ENCODE measurements at places on chromosomes 13 and 19.

- no peak for DNase-seq
Measured at GRCh38 chr13:76754414-76754813, 131.8 kb downstream of the KCTD12 start.

GRCh38 chr19:50897612-50898011 is 13.6 kb downstream of the KLK4 start:
- DNase-seq = no peak

GRCh38 chr19:41376241-41376997 is at the start of gene TMEM91:
Gene TMEM91 (plus strand): TSS chr19:41376533. CDS start chr19:41378310, 1,777 bp downstream.
- peak; percentile 24 for DNase-seq

- DNase-seq = no peak
Measured at GRCh38 chr19:2118438-2118837, 21.7 kb downstream of the IZUMO4 start.

GRCh38 chr13:43937839-43938238 is 58.1 kb downstream of the LACC1 start:
- DNase-seq = no peak

GRCh38 chr13:74825152-74825937 is 656.6 kb downstream of the TBC1D4 start:
- peak; percentile 8 for DNase-seq

DNA sequence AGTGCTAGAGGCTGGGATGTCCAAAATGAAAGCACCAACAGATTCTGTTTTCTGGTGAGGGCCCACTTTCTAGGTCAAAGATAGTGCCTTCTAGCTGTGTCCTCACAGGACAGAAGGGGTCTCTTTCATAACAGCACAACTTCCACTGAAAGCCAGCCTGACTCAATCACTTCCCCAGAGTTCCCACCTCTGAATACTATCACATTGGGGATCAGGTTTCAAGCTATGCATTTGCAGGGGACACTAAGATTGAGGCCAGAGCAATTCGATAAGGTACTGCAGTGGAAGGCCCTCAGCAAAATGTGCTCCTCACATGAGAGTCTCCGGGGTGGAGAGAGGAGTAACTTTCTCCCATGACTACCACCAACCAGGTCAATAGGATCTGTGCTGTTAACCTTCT is 1501.5 kb downstream of the EFNB2 start:
- no peak for DNase-seq

GRCh38 chr19:18704971-18705370 is 21.5 kb downstream of the CRTC1 start:
- DNase-seq = no peak

DNA sequence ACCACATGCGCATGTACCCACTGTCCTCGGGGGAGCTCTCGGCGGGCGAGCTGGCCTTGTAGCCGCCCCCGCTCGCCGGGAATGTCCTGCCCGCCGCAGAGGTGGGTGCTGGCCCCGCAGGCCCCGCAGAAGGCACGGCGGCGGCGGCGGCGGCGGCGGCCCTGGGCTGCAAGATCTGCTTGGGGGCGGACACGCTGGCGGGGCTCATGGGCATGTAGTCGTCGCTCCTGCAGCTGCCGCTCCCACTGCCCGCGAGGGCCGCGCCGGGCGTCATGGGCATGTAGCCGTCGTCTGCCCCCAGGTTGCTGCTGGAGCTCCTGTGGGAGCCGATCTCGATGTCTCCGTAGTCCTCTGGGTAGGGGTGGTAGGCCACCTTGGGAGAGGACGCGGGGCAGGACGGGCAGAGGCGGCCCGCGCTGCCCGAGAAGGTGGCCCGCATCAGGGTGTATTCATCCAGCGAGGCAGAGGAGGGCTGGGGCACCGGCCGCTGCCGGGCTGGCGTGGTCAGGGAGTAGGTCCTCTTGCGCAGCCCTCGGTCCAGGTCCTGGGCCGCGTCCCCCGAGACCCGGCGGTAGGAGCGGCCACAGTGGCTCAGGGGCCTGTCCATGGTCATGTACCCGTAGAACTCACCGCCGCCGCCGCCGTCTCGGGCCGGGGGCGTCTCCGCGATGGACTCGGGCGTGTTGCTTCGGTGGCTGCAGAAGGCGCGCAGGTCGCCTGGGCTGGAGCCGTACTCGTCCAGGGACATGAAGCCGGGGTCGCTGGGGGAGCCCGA is 2.4 kb downstream of the IRS2 start:
- DNase-seq = no peak

DNA sequence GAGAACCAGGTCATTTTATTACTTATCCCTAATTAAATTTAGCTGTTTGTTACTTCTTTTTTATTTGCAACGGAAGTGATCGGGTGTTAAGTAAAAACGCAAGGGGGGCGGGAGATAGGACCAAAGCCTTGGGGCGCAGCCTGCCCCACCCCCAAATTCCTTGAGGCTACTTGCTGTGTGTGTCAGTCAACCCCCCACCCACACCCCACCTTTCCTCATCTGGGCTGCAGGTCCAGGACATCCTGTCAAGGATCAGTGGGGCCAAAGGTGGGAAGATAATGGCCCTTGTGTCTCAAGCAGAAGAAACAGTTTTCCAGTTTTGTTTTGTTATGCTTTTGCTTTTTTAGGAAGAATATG is 1.2 kb upstream of the FOXO1 start:
- no peak for DNase-seq

- no peak for DNase-seq
Measured at GRCh38 chr13:37929308-37929707, 59.7 kb upstream of the TRPC4 start.

- no peak for DNase-seq
Measured at GRCh38 chr19:57438925-57439324, 3.8 kb downstream of the ZNF749 start.

- DNase-seq = no peak
Measured at GRCh38 chr13:100532836-100533435, 55.7 kb downstream of the GGACT start.

GRCh38 chr19:6813659-6814058 is 41.2 kb downstream of the VAV1 start:
- no peak for DNase-seq

DNA sequence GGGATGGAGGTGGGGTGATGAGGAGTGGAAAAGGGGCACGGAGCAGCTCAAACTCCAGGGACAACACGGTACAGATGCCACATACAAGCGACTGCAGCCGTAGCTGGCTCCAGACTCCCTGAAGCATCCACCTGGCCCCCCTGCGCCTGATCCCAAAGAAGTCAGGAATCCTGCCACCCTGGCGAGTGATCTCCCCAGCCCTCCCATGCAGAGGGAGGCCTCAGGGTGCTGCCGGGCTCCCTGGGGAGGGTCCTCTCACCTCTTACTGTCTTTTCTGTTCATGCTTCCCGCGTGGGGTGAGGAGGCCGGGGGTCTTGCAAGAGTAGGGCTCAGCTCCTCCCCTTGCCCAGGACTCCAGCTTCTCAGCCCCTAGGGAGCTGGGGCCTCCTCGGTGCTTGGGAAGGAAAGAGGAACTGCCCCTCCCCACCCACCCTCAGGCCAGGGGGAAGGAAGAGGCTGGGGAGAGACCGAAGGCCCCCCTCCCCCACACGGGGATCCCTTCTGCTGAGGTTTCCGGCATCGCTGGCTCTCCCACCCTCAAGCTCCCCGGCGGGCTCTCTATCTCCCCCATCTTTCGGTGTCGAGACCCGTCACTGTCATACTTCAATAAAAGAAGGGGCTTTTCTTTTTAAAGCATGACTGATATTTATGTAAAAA is at the start of gene RASGRP4:
Gene RASGRP4 (minus strand): TSS at position 410 of the 657 bp plus-strand sequence. CDS start 128 bp downstream, at position 282.
- no peak for DNase-seq

DNA sequence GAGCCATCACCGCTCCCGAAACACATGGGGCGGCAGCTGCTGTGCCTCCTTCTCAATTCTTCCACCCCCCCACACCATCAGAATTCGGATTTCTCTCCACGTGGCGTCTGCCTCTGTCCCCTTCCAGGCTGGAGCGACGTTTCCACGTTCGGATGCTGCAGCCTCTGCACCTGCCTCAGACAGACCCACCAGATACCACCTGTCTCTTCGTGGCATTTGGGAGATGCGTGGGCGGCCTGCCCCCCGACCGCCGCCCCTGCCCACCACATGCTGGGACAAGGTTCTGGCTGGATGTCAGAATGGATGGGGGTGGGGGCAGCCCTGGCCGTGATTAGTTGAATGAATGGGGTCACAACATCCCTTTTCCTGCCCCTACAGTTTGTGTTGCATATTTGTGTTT is 90.0 kb downstream of the SLC7A1 start:
- no peak for DNase-seq

GRCh38 chr13:29977476-29978120 is 127.2 kb upstream of the UBL3 start:
- no peak for DNase-seq

- no peak for DNase-seq
Measured at GRCh38 chr13:102033386-102033785, 368.5 kb downstream of the FGF14 start.

DNA sequence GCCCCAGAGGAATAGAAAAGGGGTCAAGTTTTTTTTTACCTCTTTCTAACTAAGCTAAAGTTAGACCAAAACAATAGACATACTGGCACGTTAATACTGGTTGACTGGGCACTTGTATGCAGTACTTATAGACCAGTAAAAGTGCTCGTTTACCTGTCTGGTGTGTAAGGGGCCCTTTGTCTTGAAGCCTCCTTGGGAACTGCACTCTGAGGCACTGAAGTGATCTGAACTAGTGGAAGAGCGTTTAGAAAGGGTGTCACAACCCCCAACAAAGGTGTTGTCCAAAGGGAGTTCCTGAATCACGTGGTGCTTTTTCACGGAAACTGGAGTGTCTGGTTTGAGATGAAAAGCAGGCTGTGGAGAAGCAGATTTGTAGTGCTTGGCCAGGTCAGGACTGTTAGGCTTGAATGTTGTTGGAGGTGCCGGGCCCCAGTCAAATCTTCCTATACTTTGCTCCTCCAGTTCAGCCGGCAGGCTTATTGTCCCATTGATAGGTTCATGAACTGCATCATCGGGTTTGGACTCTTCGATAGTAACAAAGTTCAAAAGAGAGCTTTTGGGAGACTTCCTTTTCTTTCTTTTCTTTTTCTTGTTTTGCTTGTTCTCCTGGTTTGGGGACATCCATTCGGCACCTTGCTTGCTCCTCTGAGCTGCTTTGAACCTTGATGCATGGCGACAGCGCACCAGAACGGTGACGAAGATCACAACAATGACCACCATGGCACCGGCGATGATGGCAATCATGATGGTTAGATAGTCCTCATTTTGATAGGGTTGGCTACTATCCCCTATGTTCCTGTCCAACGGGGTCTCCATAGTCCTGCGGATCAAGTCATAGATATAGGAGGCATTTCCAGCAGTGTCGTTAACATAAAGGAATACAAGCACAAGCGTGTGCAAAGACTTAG is 4.6 kb downstream of the PCDH9 start:
- no peak for DNase-seq

DNA sequence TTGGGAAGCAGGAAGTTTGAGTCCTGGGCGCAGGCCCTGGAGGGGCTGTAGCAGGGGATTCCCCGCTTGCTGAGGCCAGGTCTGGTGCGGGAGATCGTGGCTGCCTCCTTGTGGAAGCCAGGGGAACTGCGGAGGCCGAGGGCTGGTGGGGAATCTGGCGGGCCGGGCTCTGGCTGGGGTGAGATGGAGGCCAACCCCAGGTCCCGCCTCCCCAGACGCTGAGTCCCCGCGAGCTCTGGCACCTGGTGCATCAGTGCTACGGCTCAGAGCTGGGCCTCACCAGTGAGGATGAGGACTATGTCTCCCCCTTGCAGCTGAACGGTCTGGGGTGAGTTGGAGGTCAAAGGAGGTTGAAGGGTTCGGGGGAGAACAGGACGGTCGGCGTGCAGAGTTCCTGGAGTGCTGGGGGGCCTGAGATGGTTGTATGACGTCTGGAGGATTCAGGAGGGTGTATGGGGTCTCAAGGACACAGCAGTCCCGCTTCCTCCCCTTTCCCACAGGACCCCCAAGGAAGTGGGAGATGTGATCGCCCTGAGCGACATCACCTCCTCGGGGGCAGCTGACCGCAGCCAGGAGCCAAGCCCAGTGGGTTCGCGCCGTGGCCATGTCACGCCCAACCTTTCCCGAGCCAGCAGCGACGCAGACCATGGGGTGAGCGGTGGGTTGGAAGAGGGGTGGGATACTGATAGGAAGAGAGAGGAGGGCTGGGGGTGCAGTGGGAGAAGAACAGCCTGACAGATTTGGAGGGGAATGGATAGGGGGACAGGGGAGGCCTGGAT is 13.1 kb downstream of the GRAMD1A start:
- DNase-seq = peak; percentile 72

DNA sequence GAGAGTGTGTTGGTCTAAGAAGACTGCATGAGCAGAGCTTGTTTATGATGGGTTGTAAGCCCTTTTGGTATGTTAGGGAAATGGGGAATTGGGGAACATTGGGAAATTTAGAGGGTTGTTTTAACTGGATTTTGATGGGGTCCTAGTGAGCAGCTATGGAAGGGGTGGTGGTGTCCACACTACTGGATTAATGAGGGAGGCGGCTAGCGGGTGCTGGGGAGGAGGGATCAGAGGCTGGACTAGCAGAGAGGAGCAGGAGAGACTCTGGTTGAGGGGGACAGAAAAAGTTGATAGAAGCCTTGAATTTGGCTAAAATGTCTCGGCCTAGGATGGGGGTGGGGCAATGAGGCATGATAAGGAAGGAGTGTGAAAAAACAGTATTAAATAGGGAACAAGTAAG is 1369.1 kb downstream of the UQCRFS1 start:
- DNase-seq = no peak

- no peak for DNase-seq
Measured at GRCh38 chr13:40079721-40080120, 424.3 kb downstream of the COG6 start.

GRCh38 chr13:54709546-54709945 is 1680.9 kb downstream of the OLFM4 start:
- no peak for DNase-seq

GRCh38 chr19:23394511-23394910 is 760 bp downstream of the ZNF91 start:
- no peak for DNase-seq

- no peak for DNase-seq
Measured at GRCh38 chr19:37963190-37963936, 56.4 kb downstream of the SIPA1L3 start.

- DNase-seq = no peak
Measured at GRCh38 chr13:75485286-75486062, 3.5 kb upstream of the TBC1D4 start.

DNA sequence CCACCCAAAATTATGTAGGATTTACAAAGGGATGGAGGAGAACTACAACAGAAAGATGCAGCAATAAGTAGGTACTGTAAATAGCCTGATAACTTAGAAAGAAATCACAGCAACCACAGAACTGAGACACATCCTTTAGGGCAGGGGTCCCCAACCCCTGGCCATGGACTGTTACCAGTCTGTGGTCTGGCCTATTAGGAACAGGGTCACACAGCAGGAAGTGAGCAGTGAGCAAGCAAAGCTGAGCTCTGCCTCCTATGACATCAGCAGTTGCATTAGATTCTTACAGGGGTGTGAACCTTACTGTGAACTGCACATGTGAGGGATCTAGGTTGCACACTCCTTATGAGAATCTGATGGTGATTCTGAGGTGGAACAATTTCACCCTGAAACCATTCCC is 997.6 kb downstream of the DIAPH3 start:
- no peak for DNase-seq

Measured in muscle of arm (tissue), 14 donors.